Activated CD4-positive, alpha-beta T cell treated with anti-CD3 and anti-CD28 coated beads, Interleukin-2, amount 50 U/mL, for 24 hours (primary cell): ENCODE measurements at places on chromosomes 5 and 9.
A peak's percentile ranks its signal among the peaks of the same experiment; 100 is the strongest.

GRCh38 chr5:132280371-132281240 lies 13.6 kb upstream of the SLC22A4 start:
- no peak for DNase-seq

- no peak for DNase-seq
These were observed 13.6 kb upstream of the FAM240B start for GRCh38 chr9:38733503-38733902.

DNA sequence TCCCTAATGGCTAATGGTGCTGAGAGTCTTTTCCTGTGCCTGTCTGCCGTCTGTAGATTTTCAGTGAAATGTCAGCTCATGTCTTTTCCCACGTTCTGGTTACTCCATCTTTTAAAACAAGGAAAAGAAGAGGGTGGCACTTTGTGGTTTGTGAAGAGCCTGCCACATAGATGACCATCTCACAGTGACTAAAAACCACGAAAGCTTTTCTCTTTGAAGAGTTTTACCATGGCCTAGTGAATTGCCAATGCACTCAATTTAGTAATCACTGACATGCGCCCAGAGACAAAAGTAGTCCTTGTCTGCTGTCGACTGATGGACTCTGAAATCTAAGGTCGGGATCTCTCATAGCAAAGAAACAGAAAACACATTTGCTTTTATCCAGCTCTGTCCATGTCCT lies 50.4 kb downstream of the SPATA31C2 start:
- DNase-seq, result no peak

- DNase-seq, result no peak
These were observed 51.1 kb downstream of the AHRR start for GRCh38 chr5:372556-372995.

GRCh38 chr9:3950534-3950933 lies 349.3 kb downstream of the GLIS3 start:
- DNase-seq, result no peak

- DNase-seq, result peak; percentile 38
These were observed 8.4 kb upstream of the SETD9 start for GRCh38 chr5:56900858-56901578.

GRCh38 chr5:58987193-58987592 lies 404.3 kb downstream of the RAB3C start:
- DNase-seq, result no peak

GRCh38 chr5:103450333-103451061 lies 112.1 kb downstream of the NUDT12 start:
- no peak for DNase-seq

- no peak for DNase-seq
These were observed 114.3 kb upstream of the CDH18 start for GRCh38 chr5:20102293-20102692.

DNA sequence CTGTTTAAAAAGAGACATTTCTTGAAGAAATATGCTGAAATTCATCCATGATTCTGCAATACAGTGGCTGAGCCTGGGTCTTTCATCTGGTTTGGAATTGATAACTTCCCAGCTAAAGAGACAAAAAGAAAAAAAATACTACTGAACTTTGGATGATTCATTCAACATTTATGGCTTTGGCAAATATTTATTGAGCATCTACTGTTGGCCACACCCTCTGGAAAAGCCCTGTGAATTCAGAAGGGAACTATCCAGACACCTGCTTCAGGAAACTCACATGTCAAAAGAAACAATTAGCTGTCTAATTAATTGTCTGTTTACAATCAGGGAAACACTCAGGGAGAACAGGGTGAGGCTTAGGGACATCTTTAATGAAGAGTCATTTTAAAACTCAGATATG lies 17.8 kb upstream of the ZNF622 start:
- no peak for DNase-seq
